ENCODE measurements at places on chromosomes 5 and 9.
A peak's percentile ranks its signal among the peaks of the same experiment; 100 is the strongest.

GRCh38 chr5:9782826-9783560 is 152.8 kb upstream of the TAS2R1 start:
- DNase-seq, result peak; percentile 78

DNA sequence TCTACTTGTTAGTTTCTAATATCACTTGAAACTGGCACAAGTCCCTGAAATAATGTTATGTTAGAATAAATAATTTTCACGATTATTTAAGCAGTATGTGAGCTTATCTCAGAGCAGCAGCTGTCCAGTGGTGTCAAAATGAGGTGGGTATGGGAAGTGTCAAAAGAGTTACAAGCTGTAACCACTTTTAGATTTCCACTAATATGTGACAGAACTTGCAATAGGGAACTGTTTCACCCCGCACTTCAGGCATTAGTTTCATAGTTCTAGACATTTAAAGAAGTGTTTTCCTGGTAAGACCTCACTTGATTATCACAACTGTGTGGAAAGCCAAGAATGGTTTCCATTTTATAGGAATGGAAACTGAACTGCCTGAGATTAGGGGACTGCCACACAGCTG is 2.9 kb upstream of the ISCA1 start:
- no peak for DNase-seq

DNA sequence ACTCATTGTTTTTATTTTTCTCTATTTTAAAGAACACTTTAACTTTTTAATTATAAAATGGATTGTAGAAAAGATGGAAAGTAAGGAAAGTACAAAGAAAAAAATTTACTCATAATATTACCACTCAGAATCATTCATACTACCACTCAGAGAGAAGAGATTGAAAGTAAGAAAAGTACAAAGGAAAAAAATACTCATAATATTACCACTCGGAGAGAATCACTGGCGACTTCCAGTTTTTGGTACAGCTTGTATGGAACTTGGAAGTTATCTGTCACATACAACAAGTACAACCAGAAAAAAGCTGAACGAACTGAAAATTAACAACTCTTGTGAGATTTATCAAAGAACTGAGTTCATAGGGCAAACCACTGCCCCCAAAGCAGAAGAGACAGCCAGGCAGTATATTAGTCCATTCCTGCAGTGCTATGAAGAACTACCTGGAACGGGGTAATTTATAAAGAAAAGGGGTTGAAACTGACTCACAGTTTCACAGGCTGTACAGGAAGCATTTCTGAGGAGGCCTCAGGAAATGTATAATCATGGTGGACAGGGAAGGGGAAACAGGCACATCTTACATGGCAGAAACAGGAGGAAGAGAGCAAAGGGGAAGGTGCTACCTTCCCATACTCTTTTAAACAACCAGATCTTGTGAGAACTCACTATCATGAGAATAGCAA is 183.9 kb downstream of the SMARCA2 start:
- no peak for DNase-seq

- no peak for DNase-seq
Measured at GRCh38 chr9:3971391-3972082, 328.3 kb downstream of the GLIS3 start.

DNA sequence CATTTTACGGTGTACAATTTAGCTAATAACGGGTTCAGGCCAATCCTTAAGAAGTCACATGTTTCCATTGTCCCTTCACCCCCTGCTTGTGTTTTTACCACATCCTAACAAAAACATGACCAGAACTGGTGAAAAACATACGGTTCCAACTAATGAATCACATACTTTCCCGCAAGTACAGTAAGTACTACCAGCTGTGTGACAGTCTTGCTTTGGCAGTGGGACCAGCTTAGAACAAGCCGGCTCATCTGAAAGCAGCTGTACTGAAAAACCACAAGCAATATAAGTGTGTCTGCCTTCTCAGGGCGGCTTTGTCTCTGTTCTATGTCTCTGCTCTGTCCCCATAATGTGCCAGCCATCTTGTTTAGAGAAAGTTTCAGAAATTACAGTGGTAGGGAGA is 242.5 kb downstream of the BNC2 start:
- DNase-seq, result no peak

DNA sequence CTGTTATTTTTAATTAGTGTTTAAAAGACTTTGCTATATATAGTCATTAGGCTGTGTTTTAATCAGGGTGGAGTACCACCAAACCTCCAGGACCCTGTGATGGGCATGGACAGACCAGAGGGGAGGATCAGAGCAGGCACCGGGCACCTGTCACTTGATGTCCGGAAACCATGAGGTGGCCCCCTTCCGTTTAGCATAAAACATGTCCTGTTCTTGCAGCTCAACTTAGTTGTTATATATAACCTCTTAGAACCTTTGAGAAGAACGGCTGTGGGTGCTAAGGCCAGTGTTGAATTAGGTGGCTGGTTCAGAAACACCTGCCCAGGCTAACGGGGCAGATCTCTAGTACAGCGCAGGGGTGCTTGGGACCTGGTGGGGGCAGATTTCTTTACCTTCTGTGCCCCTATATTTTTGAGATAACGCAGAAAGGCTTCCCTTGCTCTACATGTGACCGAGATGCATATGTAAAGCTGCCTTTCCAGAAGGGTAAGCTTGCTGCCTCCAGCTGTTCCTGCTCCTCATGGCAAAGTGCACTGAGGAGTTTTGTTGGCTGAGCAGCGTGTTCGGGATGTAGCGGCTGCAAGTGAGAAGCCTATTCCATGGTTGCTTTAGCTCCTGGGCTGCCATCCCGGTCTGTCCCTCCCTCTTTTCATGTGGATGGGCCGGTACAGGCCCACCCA is 255.5 kb downstream of the FANCC start:
- no peak for DNase-seq

DNA sequence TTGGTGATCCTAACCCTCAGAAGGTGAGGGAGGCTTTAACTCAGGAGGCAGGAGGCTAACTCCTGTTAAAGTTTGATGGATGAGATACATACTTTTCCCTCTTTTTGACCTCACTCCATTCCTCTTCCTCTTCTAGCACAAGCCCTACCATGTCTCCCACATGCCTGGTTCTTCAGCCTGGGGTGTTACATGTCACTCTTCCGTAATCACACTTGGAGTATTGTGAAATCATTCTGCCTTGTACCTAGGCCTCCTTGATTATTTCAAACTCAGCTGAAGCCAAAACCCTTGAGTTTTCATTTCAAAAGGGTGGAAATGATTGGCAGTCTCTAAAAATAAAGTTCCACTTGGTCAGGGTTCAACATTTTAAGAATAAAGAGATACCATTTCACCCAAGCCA is 1.8 kb downstream of the PLAC8L1 start:
- DNase-seq, result no peak

DNA sequence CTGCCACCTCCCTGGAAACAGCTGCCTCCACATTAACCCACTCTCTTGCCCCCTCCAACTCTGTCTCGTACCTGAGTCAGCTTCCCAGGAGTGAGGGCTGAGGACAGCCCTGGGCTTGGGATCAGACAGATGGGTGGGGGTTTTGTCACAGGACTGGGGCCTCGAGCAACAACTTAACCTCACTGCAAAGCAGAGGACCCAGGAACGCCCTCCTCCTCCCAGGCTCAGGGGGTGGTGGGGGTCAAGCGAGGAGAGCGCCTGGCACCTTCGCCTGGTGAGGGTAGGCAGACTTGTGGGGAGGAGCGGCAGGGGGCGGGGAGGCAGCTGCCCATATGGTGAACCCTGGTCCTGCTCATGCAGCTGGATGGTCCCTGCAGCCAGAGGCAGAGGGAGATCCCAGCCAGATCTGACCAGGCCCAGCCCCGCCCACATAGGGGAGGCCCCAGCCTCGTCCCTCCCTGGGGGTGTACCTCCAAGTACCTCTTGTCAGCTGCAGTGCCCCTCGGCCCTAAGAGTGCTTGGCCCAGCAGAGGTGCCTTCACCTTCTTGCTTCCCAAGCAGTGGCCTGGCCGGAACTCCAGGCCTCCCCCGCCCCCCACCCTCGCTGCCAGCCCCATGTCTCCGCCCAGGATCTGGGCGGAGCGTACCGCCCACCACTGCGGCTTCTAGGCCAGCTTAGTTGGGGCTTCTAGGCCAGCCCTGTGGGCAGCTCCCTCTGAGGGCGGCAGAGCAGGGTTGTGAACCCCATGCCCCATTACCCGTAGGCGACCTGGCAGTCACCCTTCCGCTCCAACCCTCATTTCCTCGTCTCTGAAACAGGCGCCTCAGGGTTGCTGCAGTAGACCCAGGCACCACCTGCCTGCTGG is at the start of gene SARDH:
SARDH (minus strand) TSS at position 579 of the 866 bp plus-strand sequence. CDS start 4,179 bp downstream, outside the sequence.
- peak; percentile 78 for DNase-seq

- DNase-seq, result no peak
Measured at GRCh38 chr9:2833096-2833495, 10.8 kb downstream of the PUM3 start.

GRCh38 chr5:133569347-133569746 is 43.0 kb downstream of the FSTL4 start:
- DNase-seq, result no peak

- DNase-seq, result no peak
Measured at GRCh38 chr5:138807182-138807581, 54.0 kb downstream of the CTNNA1 start.

DNA sequence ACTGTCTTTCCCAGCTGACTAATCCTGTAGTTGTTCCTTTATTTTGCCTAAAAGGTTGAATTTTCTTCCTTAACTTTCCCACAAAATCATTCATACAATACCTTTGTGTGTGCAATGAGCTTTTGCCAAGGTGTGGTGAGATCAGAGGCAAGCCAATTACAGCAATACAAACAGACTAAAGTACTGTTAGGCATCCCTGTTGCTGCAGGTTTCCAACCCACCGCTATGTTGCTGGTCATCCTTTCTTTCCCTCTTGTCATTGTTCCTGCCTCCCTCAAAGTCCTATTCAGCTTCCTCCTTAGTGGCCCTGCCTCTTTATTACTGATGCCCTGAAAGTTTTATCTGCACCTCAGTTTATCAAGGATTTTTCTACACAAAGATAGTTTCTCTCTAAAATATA is 22.1 kb downstream of the ITGA2 start:
- no peak for DNase-seq

DNA sequence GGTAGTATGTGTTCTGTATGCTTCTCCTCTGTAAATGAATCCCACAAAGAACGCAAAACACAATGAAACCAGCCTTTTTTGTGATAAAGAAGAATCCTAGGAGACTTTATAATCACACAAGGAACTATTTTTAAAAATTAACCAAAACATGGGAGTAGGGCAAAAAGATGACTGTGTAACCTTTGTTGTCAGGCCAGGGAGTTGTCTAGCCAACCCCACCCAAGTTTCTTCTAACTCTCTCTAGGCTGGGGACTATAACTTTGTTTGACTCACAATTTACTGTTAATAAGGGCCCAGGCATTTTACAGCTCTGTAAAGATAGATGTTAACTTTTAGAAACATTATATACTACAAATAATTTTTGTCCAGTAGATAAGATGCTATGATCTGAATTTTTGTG is 176.1 kb downstream of the ADAMTS12 start:
- no peak for DNase-seq

DNA sequence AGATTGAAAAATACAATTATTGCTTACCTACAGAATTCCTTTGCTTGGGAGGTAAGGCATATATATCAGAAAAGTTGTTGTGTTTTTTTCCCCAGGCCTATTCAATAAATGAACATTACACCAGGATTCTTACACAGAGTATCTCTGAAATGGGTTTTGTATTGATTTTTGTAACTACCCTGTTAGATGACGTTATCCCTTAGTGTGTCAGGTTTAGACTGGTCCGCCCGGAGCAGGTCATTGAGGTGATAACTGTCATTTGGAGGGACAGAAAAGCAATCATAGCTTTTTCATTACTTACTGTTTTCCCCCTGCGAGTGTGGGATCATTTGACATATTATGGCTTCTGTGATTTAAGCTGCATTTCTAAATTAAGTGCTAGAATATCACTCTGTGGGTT is 715.2 kb upstream of the ADAMTS16 start:
- DNase-seq, result no peak

GRCh38 chr9:118268046-118268445 is 563.8 kb downstream of the TLR4 start:
- DNase-seq, result no peak

DNA sequence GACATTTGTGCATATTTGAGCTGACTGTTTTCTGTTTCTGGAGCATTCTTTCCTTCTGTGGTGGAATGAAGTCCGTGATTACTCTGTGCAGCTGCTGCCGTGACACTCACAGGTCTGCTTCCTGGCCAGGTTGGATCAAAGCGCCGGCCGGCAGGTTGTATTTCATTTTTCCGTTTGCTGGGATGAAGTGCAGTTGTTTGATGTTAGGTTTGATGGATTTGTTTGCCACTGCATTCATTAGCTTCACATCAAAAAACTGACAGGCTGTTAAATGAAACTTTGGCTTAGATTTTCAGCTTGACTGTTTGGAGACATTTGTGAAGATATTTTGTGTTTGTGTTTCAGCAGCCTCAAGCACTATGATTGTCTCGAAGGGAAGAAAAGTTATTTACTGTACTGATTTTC is 140.1 kb downstream of the KDM4C start:
- DNase-seq, result no peak

GRCh38 chr5:75052192-75053053 is at the start of gene GCNT4:
TSS of gene GCNT4 (minus strand) at chr5:75052558. CDS start at chr5:75030037, 22,521 bp downstream.
- DNase-seq, result no peak

Data from SK-N-DZ (cell line).